ENCODE measurements at places on chromosomes 3 and 15.

GRCh38 chr3:15399970-15400369, 27.4 kb downstream of the METTL6 start:
- DNase-seq, result no peak

- DNase-seq, result no peak
These were observed 98.5 kb upstream of the FHIT start for GRCh38 chr3:61349717-61350116.

- DNase-seq, result no peak
These were observed 154.5 kb upstream of the TSC22D2 start for GRCh38 chr3:150253622-150254021.

DNA sequence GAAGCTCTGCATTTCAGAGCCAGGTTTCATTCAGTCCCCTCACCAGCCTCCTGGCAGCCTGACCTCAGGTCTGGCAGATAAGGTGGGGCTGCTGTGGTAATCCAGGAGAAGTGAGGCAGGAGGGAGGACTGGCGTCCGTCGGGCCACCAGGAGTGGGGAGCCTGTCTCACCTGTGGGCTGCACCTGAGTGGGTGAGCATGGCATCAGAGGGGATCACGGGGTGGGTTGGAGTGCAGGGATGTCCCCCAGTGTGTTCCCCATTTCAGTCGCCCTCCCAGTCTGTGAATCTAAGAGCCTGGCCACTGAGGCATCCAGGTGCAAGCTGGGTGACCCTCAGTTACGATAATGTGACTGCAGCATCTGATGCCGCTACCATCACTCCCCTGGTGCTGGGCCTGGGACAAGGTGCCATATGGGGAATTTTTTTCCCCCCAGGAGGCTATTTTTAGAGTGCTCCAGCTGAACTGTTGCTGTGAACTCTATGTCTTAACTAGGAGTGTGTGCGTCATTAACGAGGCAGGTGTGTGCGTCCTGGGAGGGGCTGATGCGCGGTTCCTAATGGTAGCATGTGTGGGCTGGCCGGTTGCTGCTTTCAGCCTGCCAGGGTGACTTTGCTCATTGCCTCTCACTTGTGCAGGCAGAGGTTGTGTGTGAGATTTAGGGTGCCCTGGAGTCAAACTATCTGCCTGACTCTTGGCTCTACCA, 165.2 kb downstream of the SLCO3A1 start:
- no peak for DNase-seq

DNA sequence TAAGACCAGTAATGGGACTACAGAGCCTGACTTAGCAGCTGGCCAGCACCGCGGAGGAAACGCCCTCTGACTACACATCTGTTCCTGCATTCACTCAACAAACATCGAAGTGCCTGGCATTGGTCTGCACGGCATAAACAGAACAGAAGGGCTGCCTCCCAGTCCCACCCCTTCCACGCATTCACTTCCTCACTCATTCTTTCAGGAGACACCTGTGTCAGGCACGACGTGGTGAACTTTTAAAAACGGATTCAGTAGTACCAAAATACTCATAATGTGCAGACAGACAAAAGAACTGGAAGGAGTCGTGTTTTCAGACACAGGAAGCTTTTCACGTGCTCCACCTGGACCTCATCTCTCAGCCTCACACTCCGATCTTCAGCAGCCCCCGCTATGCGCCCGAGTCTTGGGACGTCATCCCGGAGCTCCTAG, 123.3 kb downstream of the XXYLT1 start:
- DNase-seq, result no peak

GRCh38 chr3:126261037-126261436, 80.7 kb upstream of the ALDH1L1 start:
- DNase-seq, result no peak

- no peak for DNase-seq
These were observed 2.9 kb downstream of the CCNL1 start for GRCh38 chr3:157156837-157157635.
